Cardiac ventricle fibroblast (primary cell): ENCODE measurements at places on chromosomes 5 and 9. TPM values are rescaled to one million over a fixed set of nuclear protein-coding genes. Genes with fewer than 3 reads are reported as not detected.

Gene TMEM232
- total RNA-seq, result 1.0 and 5.1 TPM in 2 replicates

Gene PARP8
- total RNA-seq, result 6.1 and 6.3 TPM in 2 replicates

Gene ITGA1
- total RNA-seq, result 5.1 and 20.9 TPM in 2 replicates

Gene ORM1
- total RNA-seq, result not detected in 2 replicates
